D341Med (cell line): ENCODE measurements at places on chromosomes 7 and 10.

DNA sequence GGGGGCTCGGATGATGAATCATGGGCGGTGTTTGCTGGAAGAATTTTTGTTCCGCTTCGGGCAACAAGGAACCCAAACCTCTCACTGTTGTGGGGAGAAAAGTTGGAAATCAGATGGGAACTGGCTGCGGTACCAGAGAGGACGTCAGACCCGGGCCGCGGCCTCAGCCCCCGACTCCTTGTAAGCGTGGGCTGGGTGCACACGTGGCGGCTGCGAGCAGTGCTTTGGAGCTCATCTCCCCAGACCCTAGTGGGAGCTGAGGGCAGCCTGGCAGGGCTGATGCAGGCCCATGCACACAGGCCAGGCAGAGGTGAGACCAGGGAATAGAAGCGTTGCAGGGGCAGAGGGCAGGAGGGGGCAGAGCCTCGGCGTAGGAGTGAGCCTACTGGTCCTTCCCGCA lies 136.5 kb downstream of the FAM53B start:
- DNase-seq = no peak

GRCh38 chr10:59523851-59524250 lies 161.5 kb upstream of the FAM13C start:
- no peak for DNase-seq

- no peak for DNase-seq
Measured at GRCh38 chr10:33638891-33639290, 304.4 kb upstream of the NRP1 start.

DNA sequence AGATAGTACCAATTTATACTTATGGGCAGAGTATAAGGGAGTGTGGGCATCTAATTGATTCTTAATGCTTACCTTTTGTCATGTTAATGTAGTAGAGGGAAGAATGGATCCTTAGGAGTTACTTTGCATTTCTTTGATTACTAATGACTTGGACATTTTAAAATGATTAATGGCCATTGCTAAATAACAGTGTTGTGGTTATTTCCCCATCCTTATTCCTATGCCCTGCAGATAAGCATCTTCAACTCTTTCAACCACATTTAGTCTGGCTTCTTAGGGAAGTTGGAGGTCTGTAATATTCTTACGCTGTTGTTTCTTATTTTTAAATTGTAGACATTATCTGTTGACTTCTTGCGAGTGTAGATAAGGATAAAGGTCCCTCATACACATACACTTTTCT lies 37.2 kb downstream of the KAT6B start:
- no peak for DNase-seq

GRCh38 chr7:94055963-94056362 lies 51.8 kb upstream of the BET1 start:
- no peak for DNase-seq

- peak; percentile 64 for DNase-seq
Measured at GRCh38 chr10:103884681-103885139, 29.3 kb upstream of the SH3PXD2A start.

DNA sequence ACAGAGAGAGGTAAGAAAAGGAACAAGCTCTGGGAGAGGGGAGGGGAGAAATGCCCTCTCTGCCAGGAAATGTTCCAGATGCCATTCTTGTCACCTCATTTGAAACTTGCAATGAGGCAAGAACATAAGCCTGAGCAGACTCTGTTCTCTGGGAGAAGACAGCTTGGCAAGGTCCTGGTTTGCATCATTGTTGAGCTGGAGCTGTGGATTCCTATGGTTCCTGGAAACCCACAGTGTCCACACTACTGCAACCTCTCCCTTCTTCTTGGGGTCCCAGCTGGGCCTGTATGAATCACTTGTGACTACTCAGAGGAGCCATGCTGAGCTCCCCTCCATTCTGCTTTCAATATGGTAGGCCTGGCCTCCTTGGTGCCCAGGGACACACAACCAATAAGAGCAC lies 60.8 kb upstream of the HECTD2 start:
- no peak for DNase-seq

DNA sequence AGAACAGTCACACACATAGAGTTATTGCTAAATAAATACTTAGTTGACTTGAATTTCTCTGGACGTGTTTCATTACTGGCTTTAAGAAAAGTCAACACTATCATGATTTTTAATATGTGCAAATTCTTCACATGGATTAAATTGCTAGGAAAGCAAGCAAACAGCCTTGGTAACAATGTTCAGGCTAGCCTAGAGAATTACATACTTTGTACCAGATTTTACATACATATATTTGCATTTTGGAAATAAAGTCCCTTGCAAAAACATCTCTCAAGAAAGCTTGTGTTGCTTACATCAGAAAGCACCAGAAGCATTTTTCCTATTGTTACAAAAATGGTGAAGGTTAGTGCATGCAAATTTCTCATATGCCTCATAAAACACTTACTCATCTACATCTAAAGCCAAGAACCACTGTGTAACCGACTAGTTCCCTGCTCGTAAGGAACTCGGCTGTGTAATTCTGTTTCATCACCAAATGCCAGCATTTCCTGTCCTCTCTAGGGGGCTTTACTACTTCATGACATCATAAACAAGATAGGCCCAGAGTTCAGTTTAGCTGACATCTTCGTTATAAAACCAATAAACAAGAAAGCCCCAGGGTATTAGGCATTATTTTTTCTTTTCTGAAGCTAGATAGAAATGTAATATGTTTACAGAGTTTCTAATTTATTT lies 87.8 kb downstream of the CFAP58 start:
- DNase-seq = no peak

GRCh38 chr10:44053391-44053790 lies 331.5 kb downstream of the CXCL12 start:
- no peak for DNase-seq

- DNase-seq = no peak
Measured at GRCh38 chr10:128416231-128416630, 290.0 kb upstream of the MKI67 start.

- DNase-seq = no peak
Measured at GRCh38 chr7:4460597-4460996, 221.5 kb upstream of the FOXK1 start.

GRCh38 chr10:59060852-59061251 lies 115.6 kb upstream of the PHYHIPL start:
- DNase-seq = no peak

- no peak for DNase-seq
Measured at GRCh38 chr7:155577509-155577905, 31.1 kb upstream of the CNPY1 start.

DNA sequence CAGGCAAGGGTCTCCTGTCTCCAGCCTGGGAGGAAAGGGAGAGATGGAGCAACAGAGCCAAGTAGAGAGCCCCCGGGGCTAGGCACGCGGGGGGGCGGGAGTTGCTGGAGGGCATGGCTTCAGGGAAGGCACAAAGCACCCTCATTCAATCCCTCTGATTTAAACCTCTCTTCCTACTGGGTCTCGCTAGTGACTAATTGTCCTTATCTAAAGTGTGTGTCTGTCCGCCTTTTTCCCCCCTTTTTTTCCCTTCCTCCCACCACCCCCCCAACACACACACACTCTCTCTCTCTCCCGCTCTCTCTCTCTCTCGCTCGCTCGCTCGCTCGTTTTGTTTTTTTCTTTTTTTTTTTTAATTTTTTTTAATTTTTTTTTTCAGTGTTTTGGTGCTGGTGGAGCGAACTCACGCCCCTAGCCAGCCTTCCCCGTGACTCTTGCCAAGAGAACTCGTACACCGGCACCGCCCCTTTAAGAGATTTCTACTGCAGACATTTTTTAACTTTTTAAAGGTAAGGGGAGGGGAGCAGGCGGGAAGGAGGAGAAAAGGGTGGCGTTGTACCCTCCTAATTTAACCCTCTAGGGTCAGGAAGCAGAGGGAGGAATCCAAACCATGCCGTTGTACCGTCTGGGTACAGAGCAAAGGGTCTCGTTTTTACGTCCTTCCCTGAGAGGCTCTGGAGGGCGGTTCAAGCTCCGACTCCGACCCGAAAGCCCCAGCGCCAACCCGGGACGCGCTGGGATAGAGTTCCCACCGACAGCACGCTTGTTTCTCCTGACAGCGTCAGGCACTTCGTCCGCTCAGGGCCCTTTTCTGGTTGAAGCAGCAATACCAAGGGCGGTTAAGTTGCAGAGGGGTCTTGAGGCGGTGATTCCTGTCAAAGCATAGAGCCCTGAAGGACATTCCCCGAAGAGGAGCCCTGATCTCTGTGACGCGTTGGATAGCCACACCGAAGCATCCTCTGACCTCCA lies at the start of gene HPSE2:
Gene HPSE2 (minus strand): TSS at position 195 of the 969 bp plus-strand sequence.
- DNase-seq = no peak

DNA sequence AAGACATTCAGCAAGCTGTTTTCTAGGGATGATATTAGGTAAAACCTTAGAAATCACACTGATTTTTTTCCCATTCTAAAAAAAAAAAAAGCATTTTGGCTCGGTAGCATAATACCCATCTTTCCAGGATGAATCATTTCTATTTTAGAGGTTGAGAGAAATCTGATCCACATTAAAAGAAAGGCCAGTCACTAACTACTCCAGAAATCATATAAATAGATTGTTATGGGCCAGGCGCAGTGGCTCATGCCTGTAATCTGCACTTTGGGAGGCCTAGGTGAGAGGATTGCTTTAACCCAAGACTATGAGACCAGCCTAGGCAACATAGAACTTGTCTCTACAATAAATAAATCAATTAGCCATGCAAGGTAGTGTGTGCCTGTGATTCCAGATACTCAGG lies 164.3 kb downstream of the BAMBI start:
- DNase-seq = no peak

DNA sequence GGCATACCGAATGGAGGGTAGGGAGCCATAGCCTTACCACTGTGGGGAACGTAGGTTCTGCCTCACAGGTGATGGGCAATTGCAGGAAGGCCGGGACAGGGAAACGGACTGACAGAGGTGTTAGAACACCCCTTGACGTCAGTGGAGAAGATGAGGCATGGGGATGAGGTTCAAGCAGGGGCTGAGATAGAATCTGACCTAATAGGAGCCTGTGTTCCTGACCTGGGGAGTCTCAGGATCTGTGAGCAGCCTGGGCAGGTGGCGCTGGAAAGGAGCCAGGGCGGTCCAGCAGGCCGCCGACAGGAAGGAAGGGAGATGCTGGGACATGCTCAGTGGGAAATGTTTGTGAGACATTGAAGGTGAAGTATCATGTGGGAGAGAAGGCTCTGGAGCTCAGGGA lies 109.4 kb downstream of the WDFY4 start:
- no peak for DNase-seq

- DNase-seq = no peak
Measured at GRCh38 chr7:151115121-151115835, 29.0 kb downstream of the AGAP3 start.

DNA sequence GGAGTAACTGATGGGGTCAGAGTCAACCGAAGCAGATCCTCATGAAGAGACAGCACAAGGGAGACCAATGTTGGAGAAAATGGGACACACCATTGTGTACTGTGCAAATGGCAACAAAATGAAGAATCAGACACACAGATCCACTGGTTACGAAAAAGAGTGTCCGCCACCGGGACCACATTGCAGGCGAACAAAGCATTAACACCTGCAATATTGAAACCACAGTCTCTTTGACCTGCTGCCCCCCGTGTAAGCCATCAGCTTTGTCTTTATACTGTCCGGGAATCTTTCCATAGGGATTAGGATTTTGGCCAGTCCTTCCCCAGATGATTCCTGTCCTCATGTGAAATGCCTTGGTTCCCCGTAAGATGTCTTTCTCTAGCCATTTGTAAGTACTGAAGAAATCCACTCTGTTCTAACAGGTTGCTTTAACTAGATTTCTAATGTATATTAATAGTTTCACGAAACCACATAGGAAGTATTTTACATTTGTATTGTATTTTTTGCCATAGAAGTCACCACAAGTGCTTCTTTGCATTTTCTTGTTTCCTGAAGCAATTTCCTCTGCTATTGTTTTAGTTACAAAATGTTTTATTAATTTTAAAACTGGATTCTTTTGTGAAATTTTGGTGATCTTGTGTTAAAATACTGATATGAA lies 140.8 kb upstream of the NFE2L3 start:
- DNase-seq = no peak
